ELF-1 (cell line): ENCODE measurements at places on chromosomes 2 and 18.

DNA sequence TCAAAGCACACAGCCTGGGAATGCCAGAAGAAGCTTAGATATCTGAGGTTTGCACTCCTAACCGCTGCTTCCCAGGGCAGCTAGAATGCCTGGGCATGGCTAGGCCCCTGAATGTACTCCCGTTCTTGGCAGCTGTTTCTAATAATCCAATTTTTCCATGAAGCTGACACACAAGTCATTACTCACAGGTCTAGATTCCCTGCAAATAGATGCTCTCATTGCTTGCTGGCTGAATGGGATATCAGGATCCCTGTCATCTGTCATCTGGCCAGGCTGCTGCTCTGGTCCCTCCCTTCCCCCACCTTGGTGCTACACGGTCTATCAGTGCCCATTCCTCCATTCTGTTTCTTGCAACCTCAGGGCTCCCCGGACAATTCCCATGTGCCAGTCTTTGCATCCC, 40.7 kb upstream of the TEX51 start:
- DNase-seq, result no peak

DNA sequence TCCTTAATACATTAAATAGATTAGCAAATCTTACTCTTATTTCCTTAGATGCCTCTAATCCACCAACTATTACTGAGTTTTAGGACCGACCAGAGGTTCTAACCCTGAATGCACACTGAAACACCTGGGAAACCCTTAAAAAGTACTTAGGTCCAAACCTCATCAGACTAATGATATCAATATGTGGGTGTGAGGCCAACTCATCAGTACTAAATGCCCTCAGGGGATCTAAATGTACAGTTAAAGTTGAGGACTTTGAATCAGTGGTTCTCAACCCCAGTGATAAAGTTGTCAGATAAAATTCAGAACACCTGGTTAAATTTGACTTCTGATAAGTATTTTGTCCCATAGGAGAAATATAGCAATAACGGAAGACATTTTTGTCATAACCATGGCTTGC, 20.9 kb downstream of the MMADHC start:
- no peak for DNase-seq

DNA sequence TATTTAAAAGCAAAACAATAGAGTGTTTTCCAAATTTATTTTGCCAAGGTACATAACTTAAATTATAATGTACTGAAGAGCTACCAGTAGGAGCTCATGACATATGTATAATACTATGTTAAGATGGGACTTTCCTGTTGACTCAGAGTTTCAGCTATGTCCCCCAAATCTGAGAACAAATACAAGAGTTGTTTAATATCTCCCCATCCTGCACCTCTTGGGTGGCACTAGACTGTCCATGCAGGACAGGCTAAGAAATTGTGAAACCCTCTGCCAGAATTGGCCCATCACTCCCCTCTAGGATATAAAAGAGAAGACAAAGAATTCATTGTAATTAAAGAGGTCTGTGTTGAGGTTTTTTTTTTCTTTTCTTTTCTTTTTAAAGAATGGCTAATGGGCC, 21.7 kb upstream of the CTAGE1 start:
- DNase-seq, result no peak

DNA sequence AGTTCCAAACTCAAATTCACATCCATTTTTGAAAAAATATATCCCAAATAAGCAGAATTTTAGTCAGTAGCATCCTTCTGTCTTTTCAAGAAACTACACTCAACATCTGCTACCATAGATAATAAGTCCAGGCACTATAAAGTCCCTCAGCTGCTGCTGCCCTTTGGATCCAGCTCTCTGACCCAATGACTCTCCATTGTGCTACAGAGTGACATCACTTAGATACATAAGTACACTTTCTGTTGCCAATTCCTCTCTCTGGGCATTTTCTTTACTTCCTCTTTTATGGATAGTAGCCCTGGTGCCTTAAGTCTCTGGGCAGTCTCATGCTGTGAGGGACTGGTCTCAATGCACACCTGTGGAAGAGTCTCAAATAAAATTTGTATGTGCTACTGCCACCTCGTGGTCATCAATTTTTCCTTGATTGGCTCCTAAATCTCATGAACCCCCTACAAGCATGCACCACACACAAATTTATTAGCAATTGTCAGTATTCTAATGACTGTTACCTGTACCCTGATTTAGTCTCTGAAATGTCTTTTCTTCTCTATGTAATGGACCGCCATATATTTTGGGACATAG, 219.2 kb downstream of the LRP1B start:
- peak; percentile 39 for DNase-seq

DNA sequence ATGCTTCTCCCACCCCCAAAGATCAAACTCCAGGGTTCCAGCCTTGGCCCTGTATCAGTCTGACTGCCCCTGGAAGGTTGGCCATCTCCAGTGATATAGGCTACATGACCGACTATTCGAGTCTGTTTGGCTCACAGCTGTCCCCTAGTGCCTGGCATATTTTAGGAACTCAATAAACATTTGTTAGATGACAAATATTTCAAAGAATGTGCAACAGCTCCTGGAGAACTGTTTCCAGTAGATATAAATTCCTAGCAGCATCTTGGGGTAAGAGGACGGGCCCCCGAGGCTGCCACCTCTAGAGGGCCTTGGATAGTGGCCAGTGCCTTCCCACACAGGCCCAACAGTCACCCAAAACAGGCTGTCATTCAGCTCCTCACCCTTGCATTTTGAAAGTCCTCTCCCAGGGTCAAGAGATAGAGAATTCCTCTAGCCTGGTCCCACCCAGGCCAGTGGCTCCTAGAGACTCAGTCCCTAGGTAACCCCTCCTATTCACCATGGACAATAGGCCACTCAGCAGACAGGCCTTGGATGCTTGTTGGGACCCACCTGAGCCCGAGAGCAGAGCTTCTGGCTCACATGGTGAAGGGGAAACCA, 45.1 kb upstream of the ATP6V1B1 start:
- DNase-seq, result no peak

DNA sequence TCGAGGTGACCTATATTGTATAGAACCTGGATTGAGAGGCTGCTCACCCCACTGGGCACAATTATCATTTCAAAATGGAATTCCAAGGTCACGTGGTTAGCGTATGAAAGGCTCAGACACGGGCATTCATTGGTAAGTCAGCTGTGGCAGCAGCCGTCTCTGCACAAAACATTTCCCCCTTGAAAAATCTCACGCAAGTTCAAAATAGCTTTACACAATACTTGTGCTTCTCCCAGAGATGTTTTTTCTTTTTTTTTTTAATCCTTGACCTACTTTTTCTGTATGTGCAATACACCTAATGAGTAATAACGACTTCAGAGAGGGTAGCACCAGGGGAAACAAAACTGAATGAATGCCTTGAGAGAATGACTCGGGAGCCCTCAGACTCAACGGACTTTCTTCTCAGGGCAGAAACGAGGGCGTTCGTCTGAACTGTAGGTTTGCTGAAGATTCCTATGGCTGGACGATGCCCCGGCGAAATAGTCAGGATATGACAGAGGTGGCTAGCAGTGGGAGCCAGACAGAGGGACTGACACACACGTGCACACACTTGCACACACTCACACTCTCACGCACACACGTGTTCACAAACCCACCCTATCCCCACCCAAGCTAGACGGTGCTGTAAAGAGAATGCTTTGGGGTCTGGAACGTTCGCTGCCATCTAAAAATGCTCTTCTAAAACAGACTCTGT, 77.8 kb downstream of the PDCL3 start:
- DNase-seq, result no peak

DNA sequence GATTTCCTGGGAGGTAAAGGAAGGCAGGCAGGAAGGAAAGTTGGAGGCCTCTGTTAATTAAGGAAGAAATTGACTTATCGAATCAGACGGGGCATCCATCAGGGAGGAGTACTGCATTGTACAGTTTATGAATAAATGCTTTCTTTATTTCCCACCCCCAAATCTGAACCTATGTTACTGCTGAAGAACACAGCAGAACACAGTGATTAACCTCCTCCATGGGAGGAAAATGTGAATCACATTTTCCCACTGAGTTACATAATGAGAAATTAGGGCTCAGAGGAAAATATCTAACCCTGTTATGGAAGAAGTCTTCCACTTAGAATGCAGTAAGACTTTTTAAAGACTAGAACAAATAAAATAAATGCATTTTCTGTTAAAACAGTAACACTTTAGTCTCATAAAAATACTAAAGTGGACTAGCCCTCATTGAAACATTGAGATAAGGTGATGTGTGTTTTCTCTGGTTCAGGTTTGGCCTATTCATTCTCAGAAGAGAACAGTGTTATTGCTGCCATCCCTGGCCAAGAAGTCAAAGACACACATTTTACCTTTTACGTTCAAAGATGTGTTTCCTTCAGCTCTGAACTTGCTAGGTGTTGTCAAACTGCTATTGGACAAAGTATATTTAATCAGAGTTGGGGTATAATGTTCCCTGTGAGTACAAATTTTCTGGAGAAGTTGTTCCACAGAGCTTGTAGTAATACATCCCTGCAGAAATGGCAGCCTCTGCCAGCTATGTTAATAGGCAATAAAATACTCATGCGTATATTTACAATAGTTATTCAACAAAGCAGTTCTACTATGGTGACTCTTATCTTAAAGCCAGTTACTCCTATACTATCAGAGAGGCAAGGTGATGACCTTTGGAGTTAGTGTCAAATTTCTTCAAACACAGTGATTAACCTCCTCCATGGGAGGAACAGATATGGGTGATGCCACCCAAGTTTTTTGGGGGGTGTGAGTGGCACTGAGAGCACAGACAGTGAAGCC, 11.1 kb downstream of the DNAH6 start:
- no peak for DNase-seq
